ENCODE measurements at places on chromosomes 3 and 15.

GRCh38 chr3:101141135-101141534, 147.9 kb upstream of the ABI3BP start:
- no peak for DNase-seq

DNA sequence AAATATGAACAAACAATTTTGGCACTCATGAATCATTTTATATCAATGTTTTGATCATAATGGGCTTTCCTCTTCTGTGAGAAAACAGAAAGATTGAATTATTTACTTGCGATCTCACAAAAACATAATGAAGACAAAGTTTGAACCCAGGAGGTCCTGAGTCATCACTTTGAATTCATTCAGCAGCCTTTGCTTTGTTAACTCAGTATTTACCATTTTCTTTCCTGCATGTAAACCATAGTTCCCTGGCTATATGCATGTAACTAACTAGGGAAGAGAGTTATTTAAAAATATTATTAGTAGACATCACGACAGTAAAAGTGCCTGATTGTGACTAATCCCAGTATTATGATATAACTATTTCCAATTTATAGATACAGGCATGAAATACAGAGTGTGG, 1026.2 kb downstream of the PLOD2 start:
- DNase-seq, result no peak

DNA sequence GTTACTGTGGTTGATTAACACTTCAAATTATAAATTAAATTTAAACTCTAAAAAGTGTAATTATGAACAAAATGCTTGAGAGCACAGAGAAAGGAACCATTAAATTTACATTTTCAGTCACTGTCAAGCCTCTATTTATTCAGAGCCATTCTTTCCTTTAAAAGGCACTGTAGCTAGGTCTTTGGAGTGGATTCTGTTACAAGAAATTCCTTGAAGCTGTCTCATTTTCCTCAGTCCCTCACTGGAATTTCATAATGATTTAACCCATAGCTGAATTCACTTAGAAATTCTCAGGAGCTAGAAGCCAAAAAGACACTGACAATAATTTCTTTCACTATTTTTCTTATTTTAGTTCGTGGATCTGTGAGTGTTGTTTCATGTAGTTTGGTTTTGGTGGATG, 81.2 kb upstream of the TCF12 start:
- DNase-seq, result no peak

GRCh38 chr3:194572944-194573491, 60.2 kb downstream of the TMEM44 start:
- no peak for DNase-seq

GRCh38 chr15:47349179-47349578, 368.1 kb upstream of the SEMA6D start:
- no peak for DNase-seq

- DNase-seq, result peak; percentile 12
Observed at GRCh38 chr3:48157950-48158376, 30.3 kb downstream of the CDC25A start.

Measured in fibroblast of skin of left biceps (primary cell).